Skin of body (tissue), 3 donors: ENCODE measurements at places on chromosomes 12 and 14. TPM values are rescaled to one million over a fixed set of nuclear protein-coding genes. Genes with fewer than 3 reads are reported as not detected.
A peak's percentile ranks its signal among the peaks of the same experiment; 100 is the strongest.

The TTC6 gene
- total RNA-seq, result 0.10 TPM

GRCh38 chr14:26870722-26871617 lies 273.1 kb upstream of the NOVA1 start:
- no peak for DNase-seq

GRCh38 chr14:95039993-95040348 lies 117.4 kb downstream of the DICER1 start:
- DNase-seq, result no peak

The TAC3 gene
- not detected for total RNA-seq

The GLIPR1L2 gene
- 2.1 TPM for total RNA-seq

The AQP2 gene
- not detected for total RNA-seq

DNA sequence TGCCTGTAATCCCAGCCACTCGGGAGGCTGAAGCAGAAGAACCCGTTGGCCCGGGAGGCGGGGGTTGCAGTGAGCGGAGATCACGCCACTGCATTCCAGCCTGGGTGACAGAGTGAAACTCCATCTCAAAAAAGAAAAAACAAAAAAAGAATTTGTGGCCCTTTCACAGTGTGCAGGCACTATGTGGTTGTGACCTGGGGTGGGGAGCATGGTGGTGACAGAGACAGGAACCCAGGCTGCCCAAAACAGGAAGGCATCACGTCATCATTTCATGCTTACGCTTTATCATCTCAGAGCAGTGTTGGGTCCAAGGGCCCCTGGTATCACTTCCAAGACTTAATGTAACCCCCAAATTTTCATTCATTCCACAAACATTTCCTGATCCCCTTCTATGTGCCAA lies 175.7 kb upstream of the GSC start:
- no peak for DNase-seq

The KRT82 gene
- 15.8 TPM for total RNA-seq

DNA sequence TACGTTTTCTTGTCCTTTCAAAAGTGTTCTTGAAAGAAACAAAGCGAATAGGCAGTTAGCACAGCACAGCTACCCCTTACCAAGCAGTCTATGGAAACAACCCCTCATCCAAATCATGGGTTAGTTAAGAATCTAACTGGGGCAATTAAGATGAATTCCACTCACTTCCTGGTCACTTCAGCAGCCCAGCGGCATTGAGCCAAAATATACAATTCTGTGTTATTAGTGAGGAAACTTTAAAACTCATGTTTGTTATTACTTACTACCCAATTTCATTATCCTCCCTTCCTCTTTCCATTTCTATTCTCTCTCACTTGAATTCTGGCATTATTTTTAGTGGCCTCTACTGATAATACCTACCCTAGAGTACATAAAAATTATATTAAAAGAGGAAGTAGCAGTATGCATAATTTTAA lies 121.4 kb downstream of the PPHLN1 start:
- DNase-seq, result no peak

DNA sequence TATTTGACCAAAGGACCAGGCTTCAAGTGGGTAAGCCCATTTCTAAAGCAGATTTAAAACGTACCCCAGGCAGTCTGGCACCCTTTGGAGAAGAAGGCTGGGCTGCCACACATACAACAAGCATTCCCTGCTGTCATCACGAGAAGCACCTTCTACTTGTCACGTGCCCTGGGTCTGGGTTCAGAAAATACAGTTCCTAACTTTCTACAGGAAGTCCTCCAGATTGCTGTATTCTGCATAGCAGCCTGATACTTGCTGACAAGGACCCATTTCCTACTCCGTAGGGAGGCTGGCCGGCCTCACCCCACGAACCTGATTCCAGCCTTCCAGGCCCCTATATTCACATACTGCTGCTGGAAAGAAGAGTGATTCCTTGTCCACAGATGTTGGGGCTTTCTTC lies 7.4 kb downstream of the CLMN start:
- no peak for DNase-seq

The WSCD2 gene
- total RNA-seq, result 2.0 TPM

DNA sequence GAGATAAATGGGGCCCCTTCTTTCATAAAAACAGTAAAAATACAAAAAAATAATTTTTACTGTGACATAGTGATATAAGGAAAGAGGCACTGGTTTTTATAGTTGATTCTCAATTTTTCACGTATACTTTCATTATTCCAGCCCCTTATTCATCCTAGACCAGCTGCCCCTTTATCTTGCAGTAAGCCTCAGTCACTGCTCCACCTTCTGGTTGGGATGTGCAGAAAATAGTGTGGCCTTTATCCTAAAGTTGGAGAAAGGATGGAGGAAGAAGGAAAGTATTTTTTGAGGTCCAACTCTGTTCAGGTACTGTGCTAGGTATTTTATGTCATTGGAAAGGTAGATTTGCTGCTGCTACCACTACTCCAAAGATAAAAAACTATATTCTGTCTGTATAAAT lies 172.7 kb downstream of the ANO6 start:
- DNase-seq, result peak; percentile 19

The LTBP2 gene
- 18.8 TPM for total RNA-seq

The MMP19 gene
- total RNA-seq, result 18.2 TPM

DNA sequence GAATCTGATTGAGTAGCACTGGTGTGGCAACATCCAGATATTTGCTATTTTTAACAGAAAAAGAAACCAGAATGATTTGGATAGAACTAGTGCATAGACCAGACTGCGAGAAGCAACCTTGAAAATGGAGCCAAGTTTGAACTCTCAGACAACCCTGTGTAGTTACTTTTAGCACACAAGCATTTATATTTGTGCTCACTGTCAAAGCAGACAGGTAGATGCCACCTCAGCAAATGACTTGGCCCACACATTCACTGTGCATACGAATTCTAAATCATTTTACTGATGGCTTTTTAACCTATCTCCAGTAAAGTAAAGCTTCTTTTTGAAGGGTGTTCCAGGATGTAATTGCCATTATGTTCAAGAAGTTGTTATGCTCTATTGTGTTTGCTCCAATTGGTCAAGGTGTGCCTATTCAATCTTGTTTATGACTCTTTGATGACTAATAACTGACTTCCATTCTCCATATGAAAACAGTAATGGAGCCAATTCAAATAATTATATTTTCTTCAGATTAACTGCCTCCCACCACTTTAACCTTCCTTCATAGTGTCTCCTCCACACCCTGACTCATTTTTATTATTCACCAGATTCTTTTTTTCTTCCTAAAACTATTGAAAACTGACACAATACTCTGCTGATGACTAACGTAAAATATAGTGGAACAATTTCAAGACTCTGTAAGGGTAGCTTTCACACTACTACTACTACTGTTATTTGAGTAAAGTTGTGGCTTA lies 138.5 kb downstream of the CCER1 start:
- DNase-seq, result no peak

DNA sequence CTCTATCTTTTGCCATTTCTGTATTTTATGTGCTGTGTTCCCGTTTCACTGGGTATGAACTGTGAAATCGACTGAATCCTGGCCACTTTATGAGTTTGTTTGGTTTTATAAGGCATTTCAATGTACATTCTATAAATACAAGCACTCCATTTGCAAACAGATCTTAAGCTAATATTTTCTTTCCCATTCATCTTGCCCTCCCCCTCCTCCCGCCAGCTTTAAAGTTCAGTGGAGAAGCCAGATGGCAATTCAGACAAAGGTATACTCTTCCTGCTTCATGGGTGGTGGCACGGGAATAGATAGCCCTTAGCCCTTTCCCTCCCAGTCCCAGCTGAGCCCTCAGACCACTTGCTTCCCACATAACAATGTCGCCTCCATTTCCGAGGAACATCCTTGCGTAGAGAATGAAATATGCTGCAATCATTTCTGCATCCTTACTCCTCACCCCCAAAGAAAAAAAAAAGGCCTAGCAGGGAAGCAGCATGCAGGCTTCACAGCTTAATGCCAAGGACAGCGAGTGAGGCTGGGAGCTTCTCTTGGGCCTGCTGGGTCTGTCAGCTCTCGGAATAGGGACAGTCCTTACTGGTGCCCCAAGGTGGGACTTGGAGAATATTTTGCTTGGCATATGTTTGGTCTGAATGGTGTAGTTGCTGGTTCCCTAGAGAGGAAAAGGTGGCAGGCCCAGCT lies 52.8 kb upstream of the SRSF5 start:
- no peak for DNase-seq

DNA sequence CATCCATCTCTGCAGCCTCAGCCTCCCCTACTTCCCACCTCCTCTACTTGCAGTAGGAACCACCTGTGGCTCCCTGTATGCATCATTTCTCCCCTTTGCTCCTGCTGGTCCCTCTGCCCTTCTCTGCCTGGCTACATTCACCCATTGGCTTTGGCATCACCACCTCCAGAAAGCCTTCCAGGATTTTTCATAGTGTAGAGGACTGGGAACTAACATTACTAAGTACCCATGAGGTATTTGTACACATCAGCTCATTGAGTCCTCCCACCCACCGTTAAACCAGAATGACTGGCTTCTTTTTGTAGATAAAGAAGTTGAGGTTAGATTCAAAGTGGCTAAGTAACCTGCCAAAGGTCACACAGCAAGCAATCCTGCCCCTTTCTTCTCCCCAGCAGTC lies 17.1 kb downstream of the SYNE3 start:
- DNase-seq, result no peak

The GPHB5 gene
- total RNA-seq, result not detected

- no peak for DNase-seq
Measured at GRCh38 chr12:78240827-78241226, 410.1 kb downstream of the NAV3 start.

The KRT3 gene
- total RNA-seq, result 0.10 TPM

The CCDC196 gene
- total RNA-seq, result not detected

DNA sequence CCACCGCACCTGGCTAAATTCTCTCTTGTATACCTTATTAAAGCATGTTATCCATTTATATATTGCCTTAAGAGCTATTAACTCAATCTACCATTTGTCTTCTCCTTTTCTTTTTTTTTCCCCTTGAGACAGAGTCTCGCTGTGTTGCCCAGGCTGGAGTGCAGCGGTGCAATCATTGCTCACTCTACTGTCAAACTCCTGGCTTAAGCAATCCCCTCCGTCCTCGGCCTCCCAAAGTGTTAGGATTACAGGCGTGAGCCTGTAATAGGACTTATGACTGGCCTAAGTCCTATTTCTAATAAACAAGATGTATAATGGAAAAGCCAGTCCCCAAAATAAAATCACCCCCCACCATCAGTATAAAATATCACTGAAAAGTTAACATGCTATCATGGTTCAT lies 14.4 kb downstream of the SNX6 start:
- no peak for DNase-seq

The CCDC177 gene
- not detected for total RNA-seq

DNA sequence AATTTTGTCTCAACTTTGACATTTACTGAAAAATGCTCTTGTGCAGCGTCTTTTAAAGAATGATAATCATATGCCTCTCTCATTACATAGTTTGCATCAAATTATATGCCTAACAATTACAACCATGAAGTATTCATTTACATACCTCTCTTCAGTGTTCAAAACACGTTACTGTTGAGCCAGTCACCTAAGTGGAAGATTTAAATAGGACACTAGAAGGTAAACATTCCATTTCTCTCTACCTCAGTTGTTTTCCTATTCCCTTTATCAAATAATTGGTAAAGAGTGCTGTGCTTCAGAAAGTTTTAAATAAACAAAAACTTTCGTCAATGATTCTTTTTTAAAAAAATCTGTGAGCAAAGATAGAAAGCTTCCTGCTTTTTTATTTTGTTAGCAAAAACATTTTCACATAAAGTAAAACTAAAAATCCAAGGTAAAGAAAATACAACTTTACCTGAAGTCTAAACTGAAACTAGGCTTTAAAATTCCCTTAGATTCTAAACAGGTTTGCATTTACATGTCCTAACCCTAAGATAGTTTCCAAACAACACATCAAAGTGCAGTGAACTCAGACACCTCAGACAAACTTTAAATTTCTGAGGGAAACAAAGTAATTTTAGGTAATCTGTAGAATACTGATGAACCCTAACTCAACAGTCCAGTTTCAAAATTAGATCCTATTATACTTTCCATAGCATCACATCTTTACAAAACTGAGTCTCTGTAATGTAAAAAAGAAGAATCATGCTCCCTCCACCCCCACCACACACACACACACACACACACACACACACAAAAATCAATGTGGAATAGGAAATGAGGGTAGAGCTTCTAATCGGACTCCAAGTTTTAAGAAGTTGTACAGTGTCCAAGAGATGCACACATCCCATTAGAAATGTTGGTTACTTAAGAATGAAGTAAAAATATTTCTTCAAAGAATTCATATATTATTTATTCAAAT lies 46.2 kb downstream of the PAWR start:
- no peak for DNase-seq

DNA sequence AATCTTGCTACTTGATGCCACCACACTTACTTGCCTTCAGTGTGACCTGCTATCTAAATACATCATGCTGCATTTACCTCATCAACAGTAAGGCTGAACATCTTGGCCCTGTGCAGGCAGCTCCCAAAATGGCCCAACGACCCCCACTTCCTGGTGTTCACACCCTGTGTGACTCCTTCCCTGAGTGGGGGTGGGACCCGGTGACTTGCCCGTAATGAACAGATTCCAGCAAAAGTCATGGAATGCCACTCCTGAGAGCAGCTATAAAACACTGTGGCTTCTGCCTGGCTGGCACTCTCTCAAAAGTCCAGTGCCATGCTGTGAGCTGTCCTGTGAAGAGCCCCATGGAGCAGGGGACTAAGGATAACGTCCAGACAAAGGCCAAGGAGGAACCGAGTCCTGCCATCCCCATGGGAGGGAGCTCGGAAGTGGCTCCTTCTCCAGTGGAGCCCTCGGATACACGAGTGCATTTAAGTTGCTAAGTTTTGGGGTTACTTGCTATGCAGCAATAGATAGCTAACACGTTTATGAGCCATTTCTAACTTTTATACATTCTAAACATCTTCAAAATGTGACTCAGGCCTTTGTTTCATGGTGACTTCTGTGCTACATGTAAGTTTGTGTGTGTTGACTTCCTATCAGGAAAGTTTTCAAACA lies 33.0 kb downstream of the P2RX2 start:
- DNase-seq, result no peak

DNA sequence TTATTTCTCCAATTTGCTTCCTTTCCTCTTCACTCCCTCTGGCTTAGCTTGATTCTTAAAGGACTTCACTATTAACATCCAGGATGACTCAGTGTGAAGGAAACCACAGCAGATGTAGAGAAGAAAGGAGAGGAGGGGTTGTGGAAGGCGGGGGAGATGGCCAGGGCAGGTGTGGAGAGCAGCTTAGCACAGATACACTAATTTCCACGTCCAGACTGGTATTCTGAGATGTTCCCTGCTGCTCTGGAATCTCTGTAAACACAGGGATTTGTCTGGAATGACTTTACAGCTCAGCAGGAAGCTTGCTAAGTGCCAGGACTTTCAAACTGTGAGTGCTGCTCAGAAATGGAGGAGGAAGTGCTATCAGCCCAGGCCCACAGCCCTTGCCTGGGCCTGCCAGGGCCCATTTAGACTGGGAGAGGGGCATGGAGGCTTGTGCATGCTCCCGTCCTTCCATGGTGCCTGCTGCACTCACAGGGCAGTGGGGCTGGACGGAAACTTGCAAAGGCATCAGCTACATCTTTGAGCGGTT lies 202.5 kb upstream of the DDHD1 start:
- peak; percentile 58 for DNase-seq

- peak; percentile 74 for DNase-seq
Measured at GRCh38 chr12:89346741-89347324, 5.5 kb downstream of the DUSP6 start.
